ENCODE measurements at places on chromosomes 16 and 17.

- no peak for DNase-seq
Measured at GRCh38 chr17:48192321-48192731, 84.8 kb downstream of the SNX11 start.

GRCh38 chr17:39980351-39981206 is at the start of gene PSMD3:
TSS of gene PSMD3 (plus strand) at chr17:39980807. CDS start at chr17:39980971, 164 bp downstream.
- DNase-seq = peak; percentile 93

DNA sequence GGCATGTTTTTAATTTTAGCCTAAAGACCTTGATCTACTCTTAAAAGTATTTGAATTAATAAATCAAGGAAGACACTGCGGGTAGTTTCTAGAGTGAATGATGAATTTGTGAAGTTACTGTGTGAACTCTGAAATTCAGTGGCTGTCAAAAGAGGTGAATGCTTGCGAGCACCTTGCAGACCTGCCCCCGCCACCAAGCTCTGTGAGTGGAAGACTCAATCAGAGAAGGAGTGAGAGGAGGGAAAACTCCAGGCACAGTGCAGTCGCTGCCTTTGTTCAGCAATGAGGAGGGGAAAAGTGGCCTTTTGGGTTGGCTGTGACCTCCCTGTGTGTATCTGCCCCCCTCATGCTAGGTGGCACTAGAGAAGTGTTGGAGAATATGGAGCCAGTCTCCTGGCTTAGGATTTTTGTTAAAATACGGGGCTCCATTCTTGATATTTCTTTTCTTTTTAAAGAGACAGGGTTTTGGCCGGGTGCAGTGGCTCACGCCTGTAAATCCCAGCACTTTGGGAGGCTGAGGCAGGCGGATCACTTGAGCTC is 53.0 kb downstream of the LDHD start:
- no peak for DNase-seq

- DNase-seq = no peak
Measured at GRCh38 chr17:27984404-27984803, 58.1 kb upstream of the NLK start.

- DNase-seq = no peak
Measured at GRCh38 chr16:51225878-51226277, 74.8 kb upstream of the SALL1 start.

DNA sequence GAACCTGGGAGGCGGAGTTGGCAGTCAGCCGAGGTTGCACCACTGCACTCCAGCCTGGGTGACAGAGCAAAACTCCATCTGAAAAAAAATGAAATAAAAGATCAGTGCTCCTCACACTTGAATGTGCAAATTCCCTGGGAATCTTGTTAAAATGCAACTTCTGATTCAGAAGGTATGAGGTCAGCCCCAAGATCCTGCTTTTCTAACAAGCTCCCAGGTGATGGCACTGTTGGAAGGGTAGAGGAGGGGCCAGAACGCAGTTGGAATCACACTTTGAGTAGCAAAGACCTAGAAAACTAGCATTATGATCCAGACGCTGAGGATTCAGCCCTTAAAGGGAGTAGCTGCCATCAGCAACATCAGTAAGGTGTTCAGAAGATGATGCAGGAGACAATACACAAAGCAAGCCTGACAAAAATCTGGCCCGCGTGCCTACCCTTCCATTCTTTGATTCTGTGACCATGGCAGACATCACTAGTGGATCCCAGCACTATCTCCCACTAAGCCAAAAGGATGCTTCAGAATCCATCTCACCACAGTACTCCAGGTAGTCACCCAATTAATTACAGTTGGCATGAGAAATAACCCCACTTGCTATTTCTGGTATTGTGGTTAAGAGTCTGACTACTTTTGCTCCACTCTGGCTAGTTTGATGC is 33.1 kb upstream of the MEIOC start:
- no peak for DNase-seq

- no peak for DNase-seq
Measured at GRCh38 chr17:10096596-10096995, 101.8 kb downstream of the GAS7 start.

DNA sequence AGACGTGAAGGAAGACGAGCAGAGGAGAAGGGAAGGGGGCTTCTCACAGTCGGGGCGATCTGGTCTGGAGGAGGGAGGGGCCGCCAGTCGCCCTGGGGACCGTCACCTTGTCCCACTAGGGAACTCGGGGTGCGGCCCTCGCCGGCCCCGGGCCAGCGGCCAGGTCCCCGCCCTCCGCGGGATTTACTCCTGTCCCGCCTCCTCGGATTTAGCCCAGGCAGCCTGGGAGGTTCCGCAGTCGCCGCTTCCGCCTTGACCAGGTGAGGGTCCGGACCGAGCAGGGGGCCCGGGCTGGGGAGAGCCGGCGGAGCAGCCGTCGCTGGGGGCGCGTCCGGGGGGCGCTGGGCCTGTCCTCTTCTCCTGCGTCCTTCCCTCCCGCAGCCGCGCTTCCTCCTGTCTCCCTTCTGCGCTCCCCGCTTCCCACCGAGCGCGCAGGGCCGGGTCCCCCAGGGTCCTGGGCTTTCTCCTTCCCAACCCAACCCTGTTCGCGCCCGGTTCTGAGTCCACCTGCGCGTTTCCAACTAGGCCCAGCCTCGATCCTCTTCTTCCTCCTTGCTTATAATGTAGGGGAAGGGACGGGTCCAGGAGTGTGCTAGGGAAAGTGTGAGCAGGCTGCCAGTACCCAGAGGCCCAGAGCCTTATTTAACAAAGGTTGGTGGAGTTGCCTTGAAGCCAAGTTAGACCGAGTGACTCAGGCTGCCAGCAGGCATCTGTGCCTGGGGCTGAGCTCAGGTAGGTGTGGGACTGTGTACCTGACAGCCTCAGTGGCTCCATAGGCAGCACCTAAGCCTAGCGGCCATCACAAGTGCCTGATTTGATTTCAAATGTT is at the start of gene TNK1:
TSS of gene TNK1 (plus strand) at position 235 of the 829 bp plus-strand sequence. CDS start 1,838 bp downstream, outside the sequence.
- no peak for DNase-seq

DNA sequence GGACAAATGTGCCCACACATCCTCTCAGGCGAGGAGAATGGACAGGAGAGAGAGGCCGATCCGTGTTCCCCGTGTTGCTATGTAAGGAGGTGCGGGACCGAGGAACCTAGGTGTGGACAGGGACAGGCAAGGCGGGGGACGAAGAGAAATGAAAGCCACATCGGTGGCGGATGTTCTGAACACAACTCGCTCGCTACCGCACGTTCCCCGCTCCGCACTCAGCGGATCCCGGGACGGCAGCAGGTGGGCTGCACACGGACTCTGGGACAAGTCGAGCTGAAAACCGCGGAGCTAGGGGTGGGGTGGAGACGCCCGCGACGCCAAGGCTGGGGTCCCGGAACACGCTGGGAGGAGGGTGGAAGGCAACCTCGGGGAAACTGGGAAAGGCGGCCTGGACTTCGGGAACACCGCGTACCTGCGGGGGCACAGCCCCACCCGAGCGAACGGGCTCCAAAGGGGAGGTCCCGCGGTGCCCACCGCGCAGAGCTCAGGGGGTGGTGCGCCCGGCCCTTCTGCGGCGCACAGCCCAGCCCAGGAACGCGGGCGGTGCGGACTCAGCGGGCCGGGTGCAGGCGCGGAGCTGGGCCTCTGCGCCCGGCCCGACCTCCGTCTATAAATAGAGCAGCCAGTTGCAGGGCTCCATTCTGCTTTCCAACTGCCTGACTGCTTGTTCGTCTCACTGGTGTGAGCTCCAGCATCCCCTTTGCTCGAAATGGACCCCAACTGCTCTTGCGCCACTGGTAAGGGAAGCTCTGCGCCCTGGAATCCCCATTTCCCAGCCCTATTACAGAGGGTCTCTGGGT is at the start of gene MT1E:
TSS of gene MT1E (plus strand) at position 642 of the 803 bp plus-strand sequence. CDS start at position 713, 71 bp downstream.
- DNase-seq = no peak

DNA sequence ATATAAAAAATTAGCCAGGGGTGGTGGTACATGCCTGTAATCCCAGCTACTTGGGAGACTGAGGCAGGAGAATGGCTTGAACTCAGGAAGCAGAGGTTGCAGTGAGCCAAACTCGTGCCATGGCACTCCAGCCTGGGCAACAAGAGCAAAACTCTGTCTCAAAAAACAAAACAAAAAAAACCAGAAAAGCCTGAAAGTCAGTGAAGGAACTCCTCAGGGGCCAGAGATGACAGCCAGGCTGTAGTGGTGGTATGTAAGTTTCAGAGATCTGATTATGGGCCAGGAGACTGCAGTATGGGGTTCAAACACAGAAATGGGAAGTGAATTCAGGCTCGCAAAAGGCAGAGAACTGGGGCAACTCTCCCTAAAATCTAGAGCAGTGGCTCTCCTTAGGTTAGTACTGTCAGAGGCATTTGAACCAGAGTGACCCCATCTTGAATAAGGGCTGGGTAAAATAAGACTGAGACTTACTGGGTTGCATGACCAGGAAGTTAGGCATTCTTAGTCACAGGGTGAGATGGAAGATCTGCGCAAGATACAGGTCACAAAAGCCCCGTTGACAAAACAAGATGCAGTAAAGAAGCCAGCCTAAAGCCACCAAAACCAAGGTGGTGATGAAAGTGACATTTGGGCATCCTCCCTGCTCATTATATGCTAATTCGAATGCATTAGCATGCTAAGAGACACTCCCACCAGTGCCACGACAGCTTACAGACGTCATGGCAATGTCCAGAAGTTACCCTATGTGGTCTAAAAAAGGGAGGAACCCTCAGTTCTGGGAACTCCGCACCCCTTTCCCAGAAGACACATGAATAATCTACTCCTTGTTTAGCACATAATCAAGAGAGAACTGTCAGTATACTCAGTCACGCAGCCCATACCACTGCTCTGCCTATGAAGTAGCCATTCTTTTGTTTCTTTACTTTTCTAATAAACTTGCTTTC is 120.2 kb upstream of the XYLT1 start:
- DNase-seq = peak; percentile 15

DNA sequence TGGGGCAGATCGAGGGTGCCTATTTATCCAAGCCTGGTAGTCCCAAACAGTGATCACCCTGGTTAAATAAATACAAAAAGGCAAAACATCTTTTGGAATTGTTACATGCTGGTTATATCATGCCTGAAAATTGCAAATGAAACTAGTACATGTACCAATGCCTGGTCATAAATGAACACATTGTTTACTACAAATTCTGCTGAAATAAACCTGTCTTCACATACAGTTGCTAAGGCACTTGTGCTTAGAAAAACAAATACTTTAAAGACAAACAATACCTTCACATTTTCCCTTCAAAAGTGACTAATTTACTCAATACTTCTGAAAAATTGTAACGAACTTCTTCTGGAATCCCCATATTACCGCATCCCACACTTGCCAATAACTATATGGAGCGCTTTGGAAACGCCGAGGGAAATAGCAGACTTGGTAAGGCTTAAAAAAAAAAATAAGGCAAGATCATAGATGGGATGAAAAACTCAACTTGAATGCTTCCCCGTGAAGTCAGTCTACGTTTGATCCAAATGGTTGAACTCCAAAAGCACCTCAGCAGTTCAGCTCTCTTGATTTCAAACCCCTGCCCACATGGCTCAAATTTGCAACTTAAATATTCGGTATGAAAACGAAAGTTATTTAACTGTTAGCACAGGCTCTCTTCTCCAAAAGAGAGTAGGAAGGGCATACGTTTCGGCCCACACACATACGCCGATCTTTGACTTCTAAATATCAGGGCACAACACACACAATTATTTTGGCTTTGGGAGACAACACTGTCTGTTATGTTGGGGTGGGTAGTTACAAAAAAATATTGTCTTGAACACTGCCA is 264.5 kb downstream of the NTN1 start:
- no peak for DNase-seq

- DNase-seq = no peak
Measured at GRCh38 chr17:75144816-75145512, 9.3 kb downstream of the JPT1 start.

- DNase-seq = no peak
Measured at GRCh38 chr16:65305266-65305959, 183.6 kb upstream of the CDH11 start.

DNA sequence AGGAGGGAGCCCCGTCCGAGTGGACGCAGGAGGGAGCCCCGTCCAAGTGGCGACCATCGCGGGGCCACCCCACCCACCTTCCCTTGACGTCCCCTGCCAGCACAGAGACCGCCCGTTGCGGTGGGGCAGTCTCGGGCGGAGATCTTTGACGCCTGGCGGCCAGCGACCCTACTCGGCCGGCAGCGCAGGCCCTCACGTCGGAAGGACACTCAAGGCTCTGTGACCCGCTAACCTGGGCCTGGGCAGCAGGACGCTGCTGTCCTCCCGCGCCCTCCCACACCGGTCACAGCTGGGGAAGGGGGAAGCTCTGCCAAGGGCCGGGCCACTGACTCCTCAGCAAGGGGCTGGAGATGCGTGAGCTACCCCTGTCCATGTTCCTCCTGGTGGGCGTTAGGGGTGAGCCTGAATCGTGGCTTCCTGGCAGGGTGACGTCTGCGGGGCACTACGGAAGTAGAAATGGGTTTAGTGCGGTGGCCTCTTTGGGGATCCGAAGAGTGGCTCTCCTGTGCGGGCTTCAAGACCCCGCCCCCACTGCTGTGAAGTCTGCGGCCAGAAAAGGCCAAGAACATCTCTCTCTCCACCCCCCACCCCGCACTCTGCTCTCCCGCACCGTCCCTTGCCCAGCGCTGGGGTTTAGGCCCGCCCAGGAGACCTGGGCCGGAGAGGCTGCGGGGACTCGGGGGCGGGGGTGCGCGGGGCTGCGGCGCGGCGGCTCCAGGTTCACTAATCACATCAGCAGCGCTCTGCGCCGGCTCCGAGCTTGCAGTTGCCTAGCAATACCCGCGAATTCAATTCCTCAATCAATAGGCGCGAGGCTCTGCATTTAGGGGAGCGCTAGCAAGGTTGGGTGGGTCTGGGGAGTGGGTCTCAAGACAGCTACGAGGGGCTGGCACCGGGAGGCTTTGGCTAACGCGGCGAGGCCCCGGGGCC is 5.8 kb downstream of the CBX8 start:
- no peak for DNase-seq

DNA sequence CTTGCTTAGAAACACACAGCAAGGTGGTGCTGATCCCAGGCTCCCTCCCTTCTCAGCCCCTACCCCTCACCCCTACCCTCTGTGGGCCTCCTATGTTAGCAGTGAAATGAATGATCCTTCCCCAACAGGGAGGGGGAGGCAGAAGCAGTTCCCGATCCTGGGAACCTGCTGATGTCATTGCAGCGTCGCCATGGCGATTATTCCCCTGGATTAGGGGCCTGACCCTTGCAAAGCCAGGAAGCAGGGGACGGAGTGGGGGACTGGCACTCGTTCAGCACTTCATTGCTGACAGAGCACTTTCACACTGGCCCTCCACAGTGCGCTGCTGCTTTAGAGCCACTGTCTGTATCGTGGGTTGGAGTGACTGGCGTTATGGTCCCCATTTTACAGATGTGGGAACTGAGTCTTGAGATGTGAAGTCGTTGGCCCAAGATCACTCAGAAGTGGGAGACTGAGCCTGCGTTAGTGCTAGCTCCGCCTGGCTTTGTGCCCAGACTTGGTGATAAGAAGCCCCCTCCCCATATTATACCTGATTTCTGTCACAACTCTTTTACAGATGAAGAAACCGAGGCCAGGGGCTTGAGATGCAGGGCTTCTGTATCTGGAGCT is 26.6 kb downstream of the LASP1 start:
- no peak for DNase-seq

GRCh38 chr16:1788708-1789100 is 4.8 kb downstream of the IGFALS start:
- DNase-seq = no peak

DNA sequence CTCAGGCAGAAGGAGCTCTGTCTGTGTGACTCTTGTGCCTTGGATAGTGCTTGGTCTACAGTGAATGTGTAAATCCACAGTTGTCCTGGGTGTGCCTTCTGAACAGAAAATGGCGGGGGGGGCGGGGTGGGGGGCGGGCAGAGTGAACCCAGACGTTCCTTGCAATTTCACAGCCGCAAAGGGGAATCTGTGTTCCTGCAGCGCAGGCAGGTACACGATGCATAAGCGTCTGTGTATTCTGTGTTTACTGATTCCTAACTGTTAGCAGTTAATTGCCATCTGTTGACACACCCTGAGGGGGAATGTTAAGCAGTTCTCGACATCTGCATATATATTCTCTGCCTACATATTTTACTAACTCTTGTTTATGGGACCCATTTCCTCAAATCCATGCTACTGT is 123.5 kb upstream of the ZFHX3 start:
- DNase-seq = no peak

Data from activated T-helper 1 cell treated with Interleukin-2 at 50 U/mL for 16 hours (primary cell).